ENCODE measurements at places on chromosomes 7 and 10. TPM values are rescaled to one million over a fixed set of nuclear protein-coding genes. Genes with fewer than 3 reads are reported as not detected.

The CFAP69 gene
- not detected for polyA plus RNA-seq

- peaks cover 15% of the 10 kb centered on the region for H3K27me3 ChIP-seq
- DNase-seq, result no peak
- no peaks in the 10 kb centered on the region for H3K4me1 ChIP-seq
- no peak overlapping the region for H3K4me3 ChIP-seq
These were observed 131.3 kb downstream of the CTTNBP2 start for GRCh38 chr7:117741962-117742361.

The ZKSCAN1 gene
- 14.7 TPM for polyA plus RNA-seq

GRCh38 chr7:138032186-138032585, 30.3 kb upstream of the CREB3L2 start:
- H3K36me3 ChIP-seq, result peaks cover 2% of the 10 kb centered on the region
- peaks cover 76% of the 10 kb centered on the region for H3K4me1 ChIP-seq
- no peak overlapping the region for H3K4me3 ChIP-seq
- peak overlapping the region; percentile 31 for H3K27ac ChIP-seq

DNA sequence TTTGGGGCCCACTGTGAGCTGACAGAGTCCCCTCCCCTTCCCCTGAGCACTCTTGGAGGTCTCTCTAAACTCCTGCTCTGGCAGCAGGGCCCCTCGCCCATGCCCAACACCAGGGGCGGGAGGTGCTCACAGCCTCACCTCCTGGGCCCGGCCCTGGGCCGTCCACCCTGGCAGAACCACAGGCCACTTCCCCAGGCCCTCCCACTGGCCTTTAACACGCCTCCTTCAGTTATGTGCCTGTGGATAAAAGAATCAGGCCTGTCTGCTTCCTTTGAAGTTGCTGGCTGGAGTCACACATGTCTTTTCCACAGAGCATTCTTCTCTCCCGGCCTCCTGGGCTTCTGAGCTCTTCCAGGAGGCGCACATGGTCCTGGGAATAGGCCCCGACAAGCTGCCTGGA, 10.2 kb downstream of the MYL10 start:
- DNase-seq, result no peak
- no peak overlapping the region for H3K27ac ChIP-seq
- H3K4me3 ChIP-seq, result no peak overlapping the region
- H3K4me1 ChIP-seq, result no peaks in the 10 kb centered on the region
- H3K27me3 ChIP-seq, result peaks cover 37% of the 10 kb centered on the region

- DNase-seq, result no peak
- peaks cover 6% of the 10 kb centered on the region for H3K36me3 ChIP-seq
- peaks cover 9% of the 10 kb centered on the region for H3K4me1 ChIP-seq
- H3K27me3 ChIP-seq, result no peaks in the 10 kb centered on the region
These were observed 56.6 kb downstream of the GSDME start for GRCh38 chr7:24700521-24701260.

DNA sequence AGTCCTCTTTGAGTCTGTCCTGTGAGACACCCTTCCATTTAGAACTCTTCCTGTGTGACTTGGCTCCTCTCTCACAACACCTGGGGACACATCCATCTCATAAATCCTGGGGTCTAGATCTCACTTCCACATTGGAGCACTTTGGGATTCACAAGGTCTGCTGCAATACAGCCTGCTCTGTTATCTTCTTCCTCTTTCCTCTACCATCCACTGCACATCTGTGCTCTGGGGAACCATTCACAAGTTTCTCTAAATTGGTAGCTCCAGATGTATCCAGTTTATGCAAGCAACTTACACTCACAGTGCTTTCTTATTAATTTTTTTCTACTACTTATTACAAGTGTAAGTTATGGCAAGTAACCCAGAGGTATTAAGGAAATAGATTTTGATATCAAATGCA, 5.5 kb upstream of the FIGNL1 start:
- H3K4me1 ChIP-seq, result peaks cover 4% of the 10 kb centered on the region
- no peak overlapping the region for H3K27ac ChIP-seq
- peaks cover 7% of the 10 kb centered on the region for H3K27me3 ChIP-seq
- no peak overlapping the region for H3K4me3 ChIP-seq

GRCh38 chr7:28106321-28106829, 74.2 kb downstream of the JAZF1 start:
- peaks cover 46% of the 10 kb centered on the region for H3K4me1 ChIP-seq
- H3K4me3 ChIP-seq, result no peak overlapping the region
- no peak for DNase-seq
- H3K27ac ChIP-seq, result peak overlapping the region; percentile 33

GRCh38 chr7:157561523-157561785, 224.7 kb downstream of the DNAJB6 start:
- H3K27me3 ChIP-seq, result no peaks in the 10 kb centered on the region
- H3K36me3 ChIP-seq, result no peaks in the 10 kb centered on the region
- no peak overlapping the region for H3K27ac ChIP-seq
- no peak overlapping the region for H3K4me3 ChIP-seq
- no peak for DNase-seq

- H3K4me3 ChIP-seq, result peak overlapping the region; percentile 88
- no peak for DNase-seq
- H3K27ac ChIP-seq, result peak overlapping the region; percentile 74
- peaks cover 56% of the 10 kb centered on the region for H3K4me1 ChIP-seq
- peaks cover 76% of the 10 kb centered on the region for H3K27me3 ChIP-seq
These were observed 947 bp downstream of the HOXA3 start for GRCh38 chr7:27151341-27151930.

DNA sequence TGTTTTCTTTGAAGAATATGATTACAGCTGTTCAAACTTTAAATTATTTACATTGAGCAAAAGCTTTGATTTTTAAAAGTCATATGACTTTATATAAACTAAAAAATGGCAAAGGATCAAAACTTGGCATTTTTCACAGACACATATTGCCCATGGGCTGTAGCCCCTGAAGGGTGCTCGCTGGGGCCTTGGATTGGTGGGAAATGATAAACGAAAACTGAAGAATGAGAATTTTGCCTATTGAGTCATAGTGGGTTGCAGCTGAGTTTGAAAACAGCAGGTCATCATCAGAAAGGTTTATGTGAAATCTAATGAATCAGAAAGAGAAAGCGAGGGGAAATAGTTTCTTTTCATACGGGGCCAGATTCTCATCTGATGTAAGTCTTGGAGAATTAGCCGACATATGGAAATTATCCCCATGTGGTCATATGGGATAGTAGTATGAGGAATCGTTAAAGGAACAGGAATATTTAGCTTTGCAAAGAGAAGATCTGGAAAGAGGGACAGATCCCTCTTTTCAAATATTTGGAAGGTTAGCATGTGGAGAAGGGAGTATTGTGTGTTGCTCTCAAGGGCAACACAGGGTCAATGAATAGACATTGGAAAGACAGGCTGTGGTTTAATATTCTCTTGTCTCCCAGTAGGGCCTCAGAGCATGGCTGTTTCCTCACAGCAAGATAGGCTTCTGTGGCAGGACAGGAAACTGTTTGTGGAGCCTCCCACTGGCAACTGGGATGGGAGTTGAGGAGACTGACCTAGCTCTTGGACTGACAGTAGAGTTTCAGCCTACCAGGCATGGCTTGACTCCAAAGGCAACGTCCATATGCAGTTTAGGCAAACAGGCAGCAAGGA, 119.0 kb downstream of the FZD1 start:
- H3K27ac ChIP-seq, result no peak overlapping the region
- no peak for DNase-seq
- no peaks in the 10 kb centered on the region for H3K36me3 ChIP-seq
- no peak overlapping the region for H3K4me3 ChIP-seq

- no peak overlapping the region for H3K4me3 ChIP-seq
- H3K4me1 ChIP-seq, result peaks cover 16% of the 10 kb centered on the region
- DNase-seq, result no peak
- no peaks in the 10 kb centered on the region for H3K36me3 ChIP-seq
- H3K27me3 ChIP-seq, result no peaks in the 10 kb centered on the region
These were observed 23.3 kb downstream of the CLIP2 start for GRCh38 chr7:74312418-74313028.

GRCh38 chr7:20454202-20454601, 123.5 kb downstream of the ITGB8 start:
- peaks cover 6% of the 10 kb centered on the region for H3K27me3 ChIP-seq
- H3K4me1 ChIP-seq, result no peaks in the 10 kb centered on the region
- DNase-seq, result no peak
- no peaks in the 10 kb centered on the region for H3K36me3 ChIP-seq
- H3K27ac ChIP-seq, result no peak overlapping the region

The ITIH5 gene
- not detected for polyA plus RNA-seq

GRCh38 chr7:10034843-10035556, 938.7 kb upstream of the PHF14 start:
- no peak for DNase-seq
- H3K4me1 ChIP-seq, result no peaks in the 10 kb centered on the region
- H3K27ac ChIP-seq, result no peak overlapping the region
- no peaks in the 10 kb centered on the region for H3K36me3 ChIP-seq

DNA sequence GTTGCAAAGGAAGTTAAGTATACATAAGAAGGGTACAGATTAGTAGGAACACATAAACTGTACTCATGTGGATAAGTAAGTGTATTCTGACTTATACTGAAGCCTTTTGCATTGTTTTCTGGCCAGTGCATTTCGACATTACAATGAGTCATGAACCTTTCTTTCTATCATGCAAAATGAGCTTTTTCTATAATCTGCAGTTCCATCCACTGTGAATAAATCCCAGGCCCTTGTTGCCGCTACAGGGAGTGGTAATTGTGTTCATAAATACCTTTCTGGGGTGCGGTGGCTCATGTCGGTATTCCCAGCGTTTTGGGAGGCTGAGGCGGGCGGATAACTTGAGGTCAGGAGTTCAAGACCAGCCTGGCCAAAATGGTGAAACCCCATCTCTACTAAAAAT, 858.3 kb downstream of the GRM8 start:
- H3K4me3 ChIP-seq, result no peak overlapping the region
- no peak for DNase-seq
- H3K27ac ChIP-seq, result no peak overlapping the region
- no peaks in the 10 kb centered on the region for H3K27me3 ChIP-seq
- H3K36me3 ChIP-seq, result no peaks in the 10 kb centered on the region
- H3K4me1 ChIP-seq, result no peaks in the 10 kb centered on the region

The VWDE gene
- not detected for polyA plus RNA-seq

The PKD2L1 gene
- not detected for polyA plus RNA-seq

GRCh38 chr10:78184851-78185692, 151.4 kb downstream of the RPS24 start:
- H3K4me3 ChIP-seq, result no peak overlapping the region
- H3K27ac ChIP-seq, result no peak overlapping the region
- H3K27me3 ChIP-seq, result peaks cover 10% of the 10 kb centered on the region
- DNase-seq, result no peak
- H3K36me3 ChIP-seq, result no peaks in the 10 kb centered on the region

The ANKRD30A gene
- polyA plus RNA-seq, result not detected

Measured in naive B cell (primary cell).